Lower lobe of right lung (tissue), 2 donors: ENCODE measurements at places on chromosomes 7 and 10. TPM values are rescaled to one million over a fixed set of nuclear protein-coding genes. Genes with fewer than 3 reads are reported as not detected.

GRCh38 chr7:11177793-11178192, 204.1 kb downstream of the PHF14 start:
- DNase-seq = no peak

- DNase-seq = no peak
Observed at GRCh38 chr10:102045292-102045691, 10.7 kb downstream of the ARMH3 start.

- DNase-seq = no peak
Observed at GRCh38 chr7:86969865-86970264, 89.6 kb downstream of the ELAPOR2 start.

Gene LRIT1
- total RNA-seq = not detected

Gene GARIN1A
- 3.4 TPM for total RNA-seq

Gene FFAR4
- 13.7 TPM for total RNA-seq

- DNase-seq = no peak
Observed at GRCh38 chr7:42479816-42480633, 243.0 kb upstream of the GLI3 start.

DNA sequence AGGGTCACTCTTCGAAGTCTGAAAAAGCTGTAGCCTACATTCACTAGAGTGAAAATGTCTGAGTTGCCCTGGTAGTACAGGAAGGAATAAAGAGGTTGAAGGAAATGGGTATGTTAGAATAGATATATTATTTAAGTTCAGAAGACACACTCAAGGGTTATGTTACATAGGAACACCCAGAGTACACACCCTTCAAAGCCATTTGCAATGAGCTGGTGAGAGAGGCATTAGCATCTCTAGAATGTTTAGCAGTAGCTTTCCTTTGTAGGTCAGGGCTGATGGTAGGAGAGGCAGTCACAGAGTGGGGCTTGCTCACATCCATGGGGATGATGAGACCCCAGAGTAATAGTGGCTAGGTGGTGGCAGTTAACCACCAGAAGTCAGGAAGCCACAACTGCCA, 221.2 kb downstream of the SLC25A13 start:
- DNase-seq = no peak

- DNase-seq = no peak
Observed at GRCh38 chr7:112414855-112415490, 35.3 kb upstream of the IFRD1 start.

Gene SPDYE9
- not detected for total RNA-seq

Gene OR2A42
- total RNA-seq = not detected

DNA sequence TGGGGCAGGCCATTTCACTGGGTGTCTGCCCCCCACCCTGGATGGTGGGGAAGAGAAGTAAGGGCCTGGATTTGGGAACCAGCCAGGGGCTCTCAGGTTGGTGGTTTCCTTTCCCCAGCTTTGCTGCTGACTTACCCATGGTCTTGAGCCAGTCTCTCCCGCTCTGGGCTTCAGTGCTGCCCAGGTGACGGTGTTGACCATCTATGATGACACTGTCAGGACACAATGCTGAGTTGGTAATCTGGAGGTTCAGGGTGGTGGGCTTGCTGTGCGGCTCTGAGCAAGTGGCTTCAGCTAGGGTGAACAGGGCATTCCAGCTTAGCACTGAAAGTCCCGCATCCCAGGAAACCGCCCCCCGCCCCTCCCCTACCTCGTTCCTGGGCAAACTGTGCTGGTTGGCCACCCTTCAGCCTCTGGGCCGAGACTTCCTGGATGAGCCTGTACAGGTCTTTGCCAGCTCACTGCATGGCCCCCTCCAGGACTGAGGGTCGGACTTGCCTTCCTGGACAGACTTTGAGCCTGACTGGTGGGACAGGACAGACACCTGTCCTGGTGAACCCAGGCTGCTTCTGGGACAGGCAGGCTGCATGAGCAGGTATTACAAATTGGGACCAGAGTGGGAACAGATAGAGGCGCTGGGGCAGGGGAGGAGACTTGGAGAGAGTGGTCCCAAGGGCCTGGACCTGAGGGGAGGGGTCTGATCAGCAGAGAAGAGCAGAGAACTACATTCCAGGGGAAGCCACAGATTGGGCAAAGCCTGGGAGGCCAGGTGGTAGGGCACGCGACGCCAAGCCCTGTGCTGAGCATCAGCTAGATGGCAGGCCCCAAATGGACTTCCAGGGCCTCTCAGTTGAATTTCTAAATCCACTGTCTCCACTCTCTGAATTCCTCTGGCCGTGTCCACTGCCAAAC, 19.9 kb upstream of the ZMIZ1 start:
- DNase-seq = peak; percentile 41

DNA sequence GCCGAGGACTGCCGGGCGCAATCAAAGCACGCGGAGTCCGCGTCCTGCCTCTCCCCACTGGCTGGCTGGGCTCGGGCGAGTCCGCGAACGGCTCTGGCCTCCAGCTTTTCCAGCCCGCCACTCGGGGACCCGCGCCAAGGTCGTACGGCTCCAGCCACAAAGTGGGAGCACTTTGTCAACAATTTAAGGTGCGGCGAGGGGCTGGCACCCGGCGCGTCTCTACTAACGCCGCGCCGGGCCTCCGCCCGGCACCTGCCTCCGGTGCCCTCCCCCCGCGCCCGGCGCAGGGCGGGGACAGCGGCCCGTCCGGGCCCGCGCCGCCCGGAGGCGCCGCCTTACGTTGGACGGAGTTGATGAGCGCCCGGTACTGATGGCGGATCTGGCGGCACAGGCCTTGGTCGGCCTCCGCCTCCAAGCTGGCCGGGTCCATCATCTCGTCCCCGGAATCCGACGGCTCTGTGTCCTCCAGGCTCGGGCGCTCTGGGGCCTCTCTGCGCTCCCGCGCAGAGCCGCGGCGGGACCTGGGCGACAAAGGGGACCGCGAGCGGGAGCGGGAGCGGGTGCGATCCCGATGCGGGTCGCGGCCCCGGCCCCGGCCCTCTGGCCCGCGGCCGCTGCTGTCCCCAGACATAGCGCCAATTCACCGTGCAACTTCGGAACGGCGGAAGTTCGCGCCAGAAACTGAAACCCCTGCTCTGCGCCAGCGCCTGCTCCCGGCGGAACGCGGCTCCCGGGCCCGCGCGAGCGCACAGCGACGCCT, at the start of gene NSMCE4A:
Gene NSMCE4A, minus strand, starts transcription at position 683 of the 760 bp plus-strand sequence. Its CDS starts 52 bp downstream, at position 631.
- DNase-seq = peak; percentile 87

DNA sequence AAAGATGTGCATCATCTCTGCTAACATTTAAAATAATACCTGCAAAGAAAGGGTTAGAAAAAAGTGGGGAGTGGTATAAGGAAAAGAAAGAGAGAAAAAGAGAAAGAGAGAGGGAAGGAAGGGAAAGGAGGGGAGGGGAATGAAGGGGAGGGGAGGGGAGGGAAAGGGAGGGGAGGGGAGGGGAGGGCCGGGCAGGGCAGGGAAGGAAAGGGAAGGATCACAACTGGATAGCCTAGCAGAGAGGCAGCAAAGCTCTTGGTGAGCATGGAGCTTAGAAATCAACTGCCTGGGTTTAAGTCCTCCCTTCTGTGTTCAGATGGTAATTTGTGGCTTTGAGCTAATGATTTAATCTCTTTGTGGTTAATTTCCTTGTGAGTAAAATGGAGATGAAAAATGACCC, 5.4 kb upstream of the FAM237B start:
- DNase-seq = no peak

DNA sequence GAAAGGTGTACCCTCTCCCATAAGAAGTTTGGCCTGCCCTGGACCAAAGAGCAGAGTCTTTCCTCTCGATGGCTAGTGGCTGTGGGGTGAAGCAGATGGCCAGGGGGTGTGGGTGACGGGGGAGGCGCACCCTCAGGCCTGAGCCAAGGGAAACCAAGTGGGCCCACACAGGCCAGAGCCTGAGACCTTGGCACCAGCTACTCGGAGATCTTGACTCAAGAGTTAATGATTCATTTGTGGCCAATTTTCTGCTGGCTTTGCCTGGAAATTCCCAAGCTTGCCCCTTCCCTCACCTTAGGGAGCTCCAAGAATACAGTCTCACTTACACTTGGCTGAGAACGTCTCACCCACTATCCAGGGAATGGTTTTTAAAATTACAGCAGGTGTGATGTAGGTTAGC, 42.7 kb downstream of the ZMIZ1 start:
- DNase-seq = no peak

DNA sequence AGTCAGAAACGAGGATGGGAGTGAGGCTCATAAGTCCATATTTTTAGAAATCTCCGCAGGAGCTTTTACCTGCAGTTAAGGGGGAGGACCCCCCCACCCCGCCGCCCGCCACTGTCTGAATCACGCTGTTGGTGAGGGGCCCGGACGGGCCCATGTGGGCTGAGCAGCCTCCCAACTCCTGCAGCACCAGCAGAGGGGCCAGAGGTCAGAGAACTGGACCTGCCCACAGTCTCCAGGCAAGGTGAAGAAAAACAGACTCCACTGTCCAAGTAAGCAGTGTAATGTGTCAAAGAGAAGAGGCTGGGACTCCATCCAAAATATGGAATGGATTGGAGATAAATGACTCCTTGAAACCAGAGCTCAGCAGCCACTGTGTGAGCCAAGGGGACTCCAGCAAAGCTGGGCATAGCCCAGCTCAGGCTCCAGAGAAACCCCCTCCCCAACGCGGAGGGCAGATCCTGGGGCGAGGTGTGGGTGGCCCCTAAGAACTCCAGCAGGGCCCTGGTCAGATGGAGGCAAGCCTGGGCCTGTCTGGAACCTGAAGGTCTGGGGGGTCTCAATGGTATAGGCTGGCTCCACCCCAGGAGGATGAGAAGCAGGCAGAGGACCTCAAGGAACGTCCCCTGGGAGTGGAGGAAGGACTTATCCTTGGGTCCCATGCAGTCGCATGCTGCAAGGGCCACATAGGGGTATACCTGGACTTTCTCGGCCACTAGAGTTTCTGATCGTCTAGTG, 128.5 kb upstream of the TNS3 start:
- no peak for DNase-seq

Gene ADAM22
- total RNA-seq = 2.7 TPM

DNA sequence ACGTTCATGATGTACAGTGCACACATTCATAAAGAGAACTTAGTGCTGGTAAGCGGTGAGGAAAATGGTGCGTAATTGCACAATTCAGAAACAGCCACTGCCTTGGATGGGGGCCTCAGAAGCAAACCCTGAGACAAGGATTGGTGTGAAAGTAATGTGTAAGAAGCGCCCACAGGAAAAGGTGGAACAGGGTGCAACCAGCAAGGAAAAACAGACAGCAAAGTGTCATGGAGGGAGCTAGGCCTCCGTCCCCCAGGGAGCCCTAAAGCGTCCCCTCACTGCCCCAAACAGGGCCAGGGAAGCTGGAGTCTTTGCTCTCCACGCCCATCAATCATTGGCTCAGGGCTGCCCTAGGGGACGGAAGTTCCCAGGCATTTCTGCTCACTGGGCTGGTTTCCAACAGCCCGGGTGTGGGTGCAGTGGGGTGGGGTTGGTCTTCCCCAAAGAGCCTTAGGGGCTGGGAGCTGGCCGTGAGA, 9.6 kb upstream of the C10orf105 start:
- peak; percentile 73 for DNase-seq

GRCh38 chr10:122142641-122143237, 128.4 kb upstream of the BTBD16 start:
- DNase-seq = no peak

Gene MAPK8
- 47.9 TPM for total RNA-seq

Gene VGF
- 0.15 TPM for total RNA-seq

DNA sequence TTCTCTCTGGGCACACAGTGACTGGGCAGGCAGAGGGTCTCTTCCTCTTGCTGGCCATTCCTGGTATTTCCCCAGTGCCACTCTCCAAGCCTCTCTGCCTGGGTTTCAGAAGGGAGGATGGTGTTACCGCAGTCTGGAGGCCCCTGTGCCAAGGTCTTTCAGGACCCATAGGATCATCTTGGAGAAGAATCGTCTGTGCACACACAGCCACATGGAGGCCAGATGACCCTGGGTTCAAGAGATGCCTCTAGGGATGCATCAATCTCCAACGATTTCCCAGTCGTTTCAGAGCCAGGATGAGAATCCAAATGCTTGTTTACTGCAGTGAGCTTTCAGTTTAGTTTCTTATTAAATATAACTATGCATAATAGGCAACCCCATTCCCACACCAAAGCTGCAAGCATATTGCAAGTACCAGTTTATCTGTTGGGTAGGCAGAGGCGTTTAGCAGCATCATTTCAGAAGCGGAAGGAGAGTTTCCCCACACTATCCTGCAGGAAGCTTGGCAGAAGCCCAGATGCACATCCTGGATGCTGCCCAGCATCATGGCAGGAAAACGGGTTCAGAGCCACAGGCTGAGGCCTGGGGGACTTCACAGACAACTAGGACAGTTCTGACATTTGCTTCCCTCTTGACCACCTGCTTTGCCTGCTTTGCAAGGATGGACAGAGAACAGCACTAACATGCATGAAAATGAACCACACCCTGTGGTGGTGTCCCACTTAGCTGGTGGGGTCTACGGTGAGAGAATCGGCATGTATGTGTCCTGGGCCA, 134.7 kb upstream of the FAM20C start:
- DNase-seq = peak; percentile 8

GRCh38 chr7:64744680-64745079, 49.5 kb upstream of the ZNF138 start:
- no peak for DNase-seq

Gene TDRD1
- 0.09 TPM for total RNA-seq

DNA sequence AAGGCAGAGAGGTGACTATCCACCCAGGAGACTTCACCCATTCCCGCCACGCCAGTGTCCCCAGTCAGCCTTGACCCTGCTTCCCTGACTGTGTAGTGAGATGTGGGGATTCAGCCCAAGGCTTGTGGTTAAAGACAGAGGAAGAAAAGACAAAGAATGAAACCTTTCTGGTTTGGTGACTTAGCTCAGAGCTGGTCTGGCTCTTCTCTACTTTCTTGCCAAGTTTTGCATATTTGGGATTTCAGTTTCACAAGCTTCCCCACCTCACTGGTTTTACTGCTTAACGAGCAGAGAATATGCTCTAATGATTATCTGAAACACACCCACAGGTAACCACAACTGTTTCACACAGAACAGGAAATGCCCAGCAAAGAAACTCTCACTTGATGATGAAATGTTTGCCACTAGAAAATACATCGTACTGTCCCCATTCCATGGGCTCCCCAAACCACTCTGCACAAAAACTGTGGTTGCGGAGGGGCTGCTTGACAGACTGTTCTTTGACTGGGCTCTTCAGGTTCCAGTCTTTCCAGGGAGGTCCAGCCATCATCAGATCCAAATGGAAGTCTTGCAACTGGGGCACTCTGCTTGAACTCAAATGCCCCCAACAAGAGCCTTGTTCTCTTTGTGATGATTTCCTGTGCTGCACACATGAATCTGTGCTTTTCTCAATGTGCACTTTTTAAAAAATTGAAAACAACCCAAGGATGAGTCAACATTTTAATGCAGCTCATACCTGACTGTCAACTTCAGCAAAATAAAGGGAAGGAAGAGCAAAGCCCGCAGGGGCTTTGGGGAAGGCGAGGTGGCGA, 95.5 kb downstream of the CTBP2 start:
- no peak for DNase-seq
